ENCODE measurements at places on chromosomes 3 and 15. TPM values are rescaled to one million over a fixed set of nuclear protein-coding genes. Genes with fewer than 3 reads are reported as not detected.

DNA sequence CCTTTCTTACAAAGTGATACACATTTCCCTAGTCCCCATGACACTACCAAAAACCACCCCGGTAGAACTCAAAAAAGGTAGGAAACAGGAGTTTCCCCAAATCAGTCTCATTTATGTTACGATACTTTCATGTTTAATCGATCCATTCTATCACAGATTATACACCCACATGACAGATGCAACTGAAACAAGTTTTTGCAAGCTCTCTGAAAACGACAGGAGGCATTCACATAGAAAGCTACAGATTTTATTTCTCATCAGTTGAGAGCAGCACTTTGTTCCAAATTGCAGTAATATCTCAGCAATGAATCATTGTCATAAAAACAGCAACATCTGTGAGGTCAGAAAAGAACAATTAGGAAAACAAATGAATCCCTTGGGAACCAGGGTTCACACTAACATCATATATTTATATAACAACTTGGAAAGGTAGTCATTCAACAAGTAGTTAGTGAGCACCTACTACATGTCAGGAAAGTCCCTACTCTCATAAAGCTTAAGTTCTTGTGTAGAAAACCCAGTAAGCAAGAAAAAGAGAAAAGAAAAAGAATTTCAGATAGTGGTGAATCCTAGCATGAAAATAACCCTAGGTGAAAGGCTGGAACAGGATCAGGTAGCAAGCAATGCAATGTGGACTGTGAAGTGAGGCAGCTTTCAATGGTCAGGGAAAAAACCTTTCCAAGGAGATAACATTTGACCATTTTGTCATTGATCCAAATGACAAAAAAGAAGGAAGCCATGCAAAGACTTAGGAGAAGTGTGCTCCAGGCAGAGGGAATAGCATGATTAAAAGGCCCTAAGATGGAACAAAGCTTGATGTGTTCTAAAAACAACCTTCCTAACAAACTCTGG is 8.3 kb downstream of the PLD1 start:
- DNase-seq = no peak

DNA sequence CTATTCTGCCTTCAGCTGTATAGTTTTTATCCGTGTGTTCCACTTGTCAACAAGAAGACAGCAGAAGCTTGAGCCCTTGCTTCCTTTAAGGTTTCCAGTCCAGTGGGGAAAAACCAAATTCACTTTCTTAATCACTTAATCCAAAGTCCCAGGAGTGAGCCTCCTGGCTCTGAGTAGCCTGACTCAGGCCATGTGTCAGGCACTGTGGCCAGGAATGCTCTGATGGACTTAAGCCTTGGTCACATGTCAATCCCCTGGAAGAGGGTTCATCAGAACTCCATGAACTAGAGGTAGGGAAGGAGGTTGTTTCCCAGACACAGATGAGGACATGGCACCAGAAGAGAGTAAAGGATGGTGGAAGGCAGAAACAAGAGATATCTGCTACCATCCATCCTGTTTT is 8.8 kb downstream of the VIPR1 start:
- DNase-seq = no peak

- no peak for DNase-seq
Observed at GRCh38 chr15:97683831-97684230, 276.7 kb upstream of the ARRDC4 start.

DNA sequence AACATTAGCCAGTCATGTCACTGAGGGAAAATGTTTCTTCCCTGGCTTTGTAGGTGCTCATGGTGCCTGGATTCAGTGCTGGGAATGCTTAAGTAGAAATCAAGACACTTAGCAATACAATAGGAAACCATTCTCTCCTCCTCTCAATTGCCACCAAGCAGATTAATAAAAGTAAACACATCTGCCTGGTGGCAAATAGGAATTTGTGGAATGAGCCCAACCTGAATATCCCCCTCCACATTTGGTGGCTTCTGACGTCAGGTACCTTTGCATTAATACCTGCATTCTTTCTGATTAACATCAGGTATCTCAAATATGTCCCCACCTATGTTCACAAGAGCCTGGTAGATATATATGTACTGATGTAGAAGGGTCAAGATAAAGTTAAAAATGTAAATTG is 42.7 kb downstream of the PPP2R3A start:
- DNase-seq = no peak

- no peak for DNase-seq
Observed at GRCh38 chr3:23481616-23482278, 278.6 kb downstream of the UBE2E2 start.

DNA sequence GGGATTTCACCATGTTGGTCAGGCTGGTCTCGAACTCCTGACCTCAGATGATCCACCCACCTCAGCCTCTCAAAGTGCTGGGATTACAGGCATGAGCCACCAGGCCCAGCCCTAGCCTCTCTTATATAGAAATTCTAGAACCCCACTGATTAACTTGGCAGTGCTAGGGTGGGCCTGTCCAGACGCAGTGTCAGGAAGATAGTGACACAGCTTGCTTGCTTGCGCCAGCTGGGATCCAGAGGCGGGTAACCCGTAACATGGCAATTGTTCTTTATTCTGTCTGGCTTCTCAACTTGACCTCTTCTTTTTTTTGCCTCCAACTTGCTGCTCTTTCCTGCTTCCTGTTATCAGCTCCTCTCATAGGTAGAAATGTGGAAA is 16.2 kb downstream of the CEP19 start:
- no peak for DNase-seq

DNA sequence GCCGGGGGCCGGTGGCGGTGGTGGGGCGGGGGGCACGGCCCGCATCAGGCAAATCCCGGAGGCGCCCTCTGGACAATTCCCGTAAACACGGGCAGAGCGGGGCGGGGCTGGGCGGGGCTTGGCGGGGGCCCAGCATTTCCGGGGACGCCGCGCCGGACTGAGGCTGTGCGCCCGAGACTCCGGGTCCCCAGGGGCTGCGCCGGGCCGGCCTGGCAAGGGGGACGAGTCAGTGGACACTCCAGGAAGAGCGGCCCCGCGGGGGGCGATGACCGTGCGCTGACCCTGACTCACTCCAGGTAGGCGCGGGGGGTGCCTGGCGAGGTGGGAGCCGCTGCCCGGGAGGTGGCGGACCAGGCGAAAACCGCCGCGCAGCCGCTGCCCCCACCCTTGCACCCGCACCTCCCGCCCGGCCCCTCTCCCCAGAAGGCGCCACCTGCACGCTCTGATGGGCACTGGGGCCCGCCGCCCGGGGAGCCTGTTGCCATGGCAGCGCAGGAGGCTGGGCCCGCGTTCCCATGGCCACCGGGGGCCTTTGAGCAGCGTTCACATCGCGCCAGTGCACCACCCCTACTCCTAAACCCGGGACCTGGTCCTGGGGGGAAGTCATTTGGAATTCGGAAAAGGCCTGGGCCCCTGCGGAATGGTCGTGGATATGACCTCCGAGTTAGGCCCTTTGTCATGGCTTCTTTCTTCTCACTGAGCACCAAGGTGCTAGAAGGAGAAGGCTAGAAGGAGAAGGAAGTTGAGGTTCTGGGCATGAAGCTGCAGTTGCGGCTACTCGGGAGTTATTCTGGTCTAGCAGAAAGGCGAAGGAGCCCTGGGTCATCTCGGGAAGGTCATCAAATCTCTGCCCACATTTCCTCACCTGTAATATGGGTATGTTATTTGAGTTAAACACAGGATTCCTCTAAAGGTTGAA is 16.1 kb upstream of the SEMA4B start:
- DNase-seq = peak; percentile 56

- DNase-seq = no peak
Observed at GRCh38 chr3:169581633-169582032, 81.9 kb downstream of the MECOM start.

GRCh38 chr3:129936757-129937156 is 37.8 kb upstream of the TRH start:
- peak; percentile 52 for DNase-seq

- no peak for DNase-seq
Observed at GRCh38 chr15:80343554-80343992, 60.6 kb upstream of the ARNT2 start.

DNA sequence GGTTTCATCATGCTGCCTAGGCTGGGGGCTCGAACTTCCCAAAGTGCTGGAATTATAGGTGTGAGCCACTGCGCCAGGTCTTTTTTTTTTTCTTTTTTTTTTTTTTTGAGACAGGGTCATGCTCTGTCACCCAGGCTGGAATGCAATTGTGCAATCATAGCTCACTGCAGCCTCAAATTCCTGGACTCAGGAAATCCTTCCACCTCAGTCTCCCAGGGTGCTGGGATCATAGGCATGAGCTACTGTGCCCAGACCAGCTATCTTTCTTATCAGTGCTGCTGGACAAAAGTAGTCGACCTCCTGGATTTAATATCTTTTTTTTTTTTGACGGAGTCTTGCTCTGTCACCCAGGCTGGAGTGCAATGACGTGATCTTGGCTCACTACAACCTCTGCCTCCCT is 60.8 kb downstream of the TFDP2 start:
- DNase-seq = no peak

DNA sequence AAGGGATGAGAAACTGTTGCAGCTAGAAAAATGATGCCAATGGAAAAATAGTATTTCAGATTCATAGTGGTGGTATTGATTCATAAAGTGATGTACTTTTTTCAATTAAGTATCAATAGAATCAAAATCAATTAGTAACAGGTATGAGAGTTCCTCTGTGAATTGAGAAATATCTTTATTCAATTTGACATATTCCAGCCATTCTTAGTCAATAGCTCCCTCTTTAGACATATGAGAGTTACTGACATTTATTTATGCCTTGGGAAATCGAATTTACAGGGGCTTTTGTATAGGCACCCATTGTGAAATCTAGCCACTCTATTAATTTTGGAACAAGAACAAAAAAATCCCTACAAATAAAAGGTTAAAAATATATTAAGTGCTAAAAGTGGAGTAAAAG is 386.9 kb upstream of the CNTN3 start:
- DNase-seq = no peak

GRCh38 chr3:40223856-40224255 is 85.7 kb upstream of the EIF1B start:
- no peak for DNase-seq

DNA sequence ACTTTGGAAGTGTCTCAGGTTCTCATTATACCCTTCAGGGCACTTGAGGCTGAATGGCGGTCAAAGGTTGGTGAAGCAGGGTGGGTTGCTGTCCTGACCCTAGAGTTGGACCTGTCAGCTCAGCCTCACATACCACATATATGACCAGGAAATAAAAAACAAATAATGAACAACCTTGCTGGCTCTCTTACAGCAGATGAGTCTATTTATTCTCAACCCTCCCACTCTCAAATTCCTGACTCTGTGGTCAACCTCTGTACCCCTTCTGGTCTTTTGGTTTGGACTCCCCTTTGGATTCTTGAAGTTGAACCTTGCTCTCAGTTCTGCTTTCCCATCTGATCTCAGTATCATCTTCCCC is 16.9 kb downstream of the PPP2R3A start:
- no peak for DNase-seq

DNA sequence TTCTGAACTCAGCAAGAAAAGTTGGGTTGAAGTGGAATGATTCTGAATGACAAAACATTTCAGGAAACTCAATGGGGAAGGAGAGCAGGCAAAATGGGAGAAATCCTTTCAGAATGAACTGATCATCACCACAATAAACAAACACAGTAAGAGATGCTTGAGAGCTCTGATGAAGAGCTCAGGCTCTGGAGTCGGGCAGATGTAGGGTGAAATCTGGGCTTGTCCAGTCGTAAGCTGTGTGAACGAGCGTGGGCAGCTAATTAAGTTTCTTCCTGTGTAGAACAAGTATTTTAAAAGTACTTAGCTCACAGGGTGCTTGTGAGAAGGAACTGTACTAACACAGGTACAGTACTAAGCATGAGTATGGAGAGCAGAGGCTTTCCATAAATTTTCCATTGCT is 406.2 kb downstream of the FOXP1 start:
- no peak for DNase-seq

DNA sequence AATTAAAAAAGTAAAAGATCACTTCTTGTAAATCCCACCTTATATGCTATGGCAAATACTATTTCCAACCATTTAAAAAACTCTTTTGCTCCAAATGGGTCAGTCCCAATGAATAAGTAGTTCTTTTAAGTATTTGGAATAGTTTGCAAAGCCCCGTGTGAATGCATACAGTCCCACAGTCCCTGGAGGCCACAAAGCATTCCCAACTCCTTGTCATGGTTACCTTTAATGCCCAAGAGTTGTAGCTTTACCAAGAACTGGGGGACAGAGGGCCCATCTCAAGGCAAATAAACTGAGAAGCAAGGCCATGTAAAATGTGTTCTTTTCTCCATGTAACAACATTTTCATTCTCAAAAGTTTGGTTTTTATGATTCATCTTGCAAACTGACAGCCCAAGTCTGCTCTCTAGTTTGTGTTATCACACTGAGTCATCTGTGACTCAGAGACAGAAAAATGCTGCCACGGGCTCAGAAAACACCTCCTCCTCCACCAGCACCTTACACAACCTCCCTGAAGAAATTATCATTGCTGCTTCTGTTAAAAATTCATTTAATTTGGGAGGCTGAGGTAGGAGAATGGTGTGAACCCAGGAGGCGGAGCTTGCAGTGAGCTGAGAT is 336.2 kb downstream of the ERC2 start:
- no peak for DNase-seq

DNA sequence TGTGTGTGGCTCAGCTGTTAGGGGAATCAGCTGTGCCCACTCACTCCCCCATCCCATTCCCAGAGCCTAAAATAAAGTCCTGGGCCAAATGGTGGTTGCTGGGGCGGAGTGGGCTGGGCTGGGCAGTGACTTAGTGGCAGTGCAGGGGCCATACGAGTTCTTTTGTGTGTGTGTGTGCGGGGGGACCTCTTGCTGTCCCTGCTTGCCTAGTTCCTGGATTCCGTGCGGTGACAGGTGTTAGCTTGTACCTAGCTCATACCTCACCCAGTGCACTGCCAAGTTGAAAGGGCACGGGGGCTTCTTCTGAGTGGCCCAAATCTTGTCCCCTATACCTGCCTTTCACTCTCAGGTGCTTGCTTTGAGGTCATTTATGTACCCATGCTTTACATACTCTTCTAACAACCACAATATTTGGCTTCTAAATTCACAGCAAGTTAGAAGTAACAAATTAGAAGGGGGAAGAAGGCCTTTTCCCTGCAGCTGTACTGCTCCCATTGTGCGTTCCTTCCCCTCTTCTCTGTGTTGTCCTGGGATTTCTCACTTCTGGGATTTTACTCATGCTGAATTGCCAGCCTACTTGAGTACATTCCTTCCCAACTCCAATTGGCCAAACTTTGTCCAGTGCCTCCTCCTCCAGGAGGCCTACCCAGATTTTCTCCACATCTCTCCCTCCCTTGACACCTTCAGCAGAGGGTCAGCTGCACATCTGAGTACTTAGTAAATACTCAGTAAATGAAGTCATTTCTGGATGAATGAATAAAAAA is 66.3 kb upstream of the POLG start:
- no peak for DNase-seq

GRCh38 chr3:58560771-58561311 is 16.4 kb downstream of the FAM107A start:
- no peak for DNase-seq

Gene GOLGA6L4
- 2.9 TPM for total RNA-seq

Gene AP3B2
- total RNA-seq = 0.64 TPM

Gene TF
- 0.38 TPM for total RNA-seq

Gene SCN11A
- 0.08 TPM for total RNA-seq

Gene SMCO1
- total RNA-seq = not detected

Gene TLE3
- 118 TPM for total RNA-seq

Gene CADM2
- not detected for total RNA-seq

Gene MYZAP
- total RNA-seq = 1.2 TPM

Gene MNS1
- not detected for total RNA-seq

Measured in CD4-positive, alpha-beta memory T cell (primary cell).